ENCODE measurements at places on chromosomes 6 and 20. TPM values are rescaled to one million over a fixed set of nuclear protein-coding genes. Genes with fewer than 3 reads are reported as not detected.

GRCh38 chr6:87658516-87658915 is 43.5 kb downstream of the AKIRIN2 start:
- no peak for DNase-seq
- H3K4me1 ChIP-seq: peaks cover 20% of the 10 kb centered on the region
- no peak overlapping the region for H3K27ac ChIP-seq
- H3K4me3 ChIP-seq: no peak overlapping the region
- peaks cover 25% of the 10 kb centered on the region for H3K36me3 ChIP-seq

DNA sequence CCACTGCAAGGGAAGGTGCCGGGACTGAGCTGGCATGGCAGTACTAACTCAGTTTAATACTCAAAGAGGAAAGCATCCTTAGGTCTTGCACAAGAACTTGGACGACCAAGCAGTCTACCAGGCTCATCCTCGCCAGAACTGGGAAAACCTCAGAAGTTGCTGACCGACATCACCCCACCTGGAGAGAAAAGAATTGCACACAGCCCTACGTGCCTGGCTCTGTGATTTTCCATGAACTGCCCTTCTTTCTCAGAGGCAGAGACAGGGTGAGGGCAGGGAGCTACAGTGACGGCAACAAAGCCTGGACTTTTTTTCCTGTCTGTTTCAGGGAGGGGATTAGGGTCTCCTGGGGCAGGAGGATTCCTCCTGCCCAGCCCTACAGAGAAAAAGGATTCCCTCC is 8.0 kb downstream of the JAG1 start:
- H3K27me3 ChIP-seq: no peaks in the 10 kb centered on the region
- peaks cover 32% of the 10 kb centered on the region for H3K36me3 ChIP-seq
- H3K4me1 ChIP-seq: peaks cover 49% of the 10 kb centered on the region
- no peak overlapping the region for H3K4me3 ChIP-seq

GRCh38 chr6:1449896-1450295 is 60.5 kb downstream of the FOXF2 start:
- H3K36me3 ChIP-seq: no peaks in the 10 kb centered on the region
- H3K4me1 ChIP-seq: no peaks in the 10 kb centered on the region
- no peak overlapping the region for H3K4me3 ChIP-seq
- peaks cover 3% of the 10 kb centered on the region for H3K27me3 ChIP-seq
- no peak overlapping the region for H3K27ac ChIP-seq
- DNase-seq: no peak

GRCh38 chr6:72386324-72386723 is 235.5 kb upstream of the KCNQ5 start:
- no peak for DNase-seq
- H3K36me3 ChIP-seq: no peaks in the 10 kb centered on the region
- no peaks in the 10 kb centered on the region for H3K4me1 ChIP-seq
- H3K27me3 ChIP-seq: no peaks in the 10 kb centered on the region
- no peak overlapping the region for H3K4me3 ChIP-seq

Gene HNF4A
- 28.6 TPM for total RNA-seq

Gene PTK6
- 12.5 TPM for total RNA-seq

DNA sequence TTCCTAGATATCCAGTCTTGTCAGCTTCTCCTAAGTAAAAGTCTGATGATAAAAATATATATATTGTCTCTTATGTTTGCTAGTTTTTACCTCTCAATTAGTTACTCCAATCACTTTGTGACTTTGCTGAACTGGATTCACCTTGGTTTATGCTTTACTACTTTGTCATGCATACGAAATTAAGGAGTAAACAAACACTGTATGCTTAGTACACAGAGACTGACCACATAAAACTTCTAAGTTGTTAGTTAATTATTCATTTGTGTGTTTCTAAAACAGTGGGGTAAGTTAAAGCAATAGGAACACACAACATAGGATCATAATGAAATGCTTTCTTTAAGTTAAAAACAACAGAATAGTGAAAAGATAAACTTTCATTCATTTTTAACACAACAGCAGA is 877.3 kb upstream of the MAP3K7 start:
- DNase-seq: no peak
- no peaks in the 10 kb centered on the region for H3K4me1 ChIP-seq
- no peak overlapping the region for H3K4me3 ChIP-seq
- H3K27ac ChIP-seq: no peak overlapping the region
- no peaks in the 10 kb centered on the region for H3K36me3 ChIP-seq

DNA sequence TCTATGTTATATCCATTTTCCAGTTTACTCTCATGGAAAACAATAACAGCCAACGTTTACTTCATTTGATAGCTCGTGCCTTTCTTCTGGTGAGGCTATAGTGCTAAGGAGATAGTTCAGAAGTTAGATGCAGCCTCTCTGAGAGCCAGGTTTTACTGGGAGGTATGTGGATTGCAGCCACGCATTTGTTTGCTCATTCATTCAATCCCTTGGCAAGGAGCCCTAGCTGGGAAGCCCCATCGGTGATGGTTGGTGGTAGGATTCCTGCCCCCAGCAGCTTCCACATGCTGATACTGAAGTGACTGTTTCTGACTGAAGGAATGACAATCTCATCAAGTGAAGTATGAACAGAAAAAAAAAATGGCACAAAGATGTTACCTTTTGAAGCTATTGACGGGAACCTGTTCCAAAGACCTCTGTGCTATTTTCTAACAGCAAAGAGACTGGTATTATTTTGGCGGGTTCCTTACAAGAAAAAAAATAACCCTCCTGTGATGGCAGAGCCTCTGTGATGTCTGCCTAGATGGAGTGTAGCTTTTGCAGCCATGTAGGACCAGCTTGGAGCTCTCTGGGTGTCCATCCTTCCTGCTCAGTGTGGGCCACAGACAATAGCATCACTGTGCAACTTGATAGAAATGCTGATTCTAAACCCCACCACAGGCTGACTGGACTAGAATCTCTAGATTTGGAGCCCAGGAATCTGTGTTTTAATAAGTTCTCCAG is 30.6 kb downstream of the SNAP25 start:
- no peaks in the 10 kb centered on the region for H3K4me1 ChIP-seq
- DNase-seq: no peak
- H3K36me3 ChIP-seq: no peaks in the 10 kb centered on the region
- H3K27me3 ChIP-seq: no peaks in the 10 kb centered on the region
- H3K27ac ChIP-seq: no peak overlapping the region

DNA sequence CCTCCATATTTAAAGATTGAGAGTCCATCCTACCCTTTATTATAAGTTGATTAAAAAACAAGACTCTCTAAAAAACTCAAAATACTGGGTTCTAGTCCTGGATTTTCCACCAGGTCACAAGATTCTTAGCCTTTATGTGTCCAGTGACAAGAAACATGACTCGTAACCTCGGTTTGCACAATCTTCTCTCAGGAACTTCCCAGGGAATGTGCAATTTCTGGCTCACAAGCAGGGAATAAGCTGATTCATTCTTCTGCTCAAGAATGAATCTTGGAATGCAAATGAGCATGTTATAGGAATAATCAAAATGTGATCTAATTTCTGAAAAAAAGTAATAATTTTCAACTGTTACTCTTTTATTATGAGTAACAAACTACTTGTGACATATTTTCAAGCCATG is 45.1 kb downstream of the OGFRL1 start:
- H3K36me3 ChIP-seq: no peaks in the 10 kb centered on the region
- no peaks in the 10 kb centered on the region for H3K27me3 ChIP-seq
- H3K4me3 ChIP-seq: no peak overlapping the region
- H3K27ac ChIP-seq: no peak overlapping the region
- no peak for DNase-seq

DNA sequence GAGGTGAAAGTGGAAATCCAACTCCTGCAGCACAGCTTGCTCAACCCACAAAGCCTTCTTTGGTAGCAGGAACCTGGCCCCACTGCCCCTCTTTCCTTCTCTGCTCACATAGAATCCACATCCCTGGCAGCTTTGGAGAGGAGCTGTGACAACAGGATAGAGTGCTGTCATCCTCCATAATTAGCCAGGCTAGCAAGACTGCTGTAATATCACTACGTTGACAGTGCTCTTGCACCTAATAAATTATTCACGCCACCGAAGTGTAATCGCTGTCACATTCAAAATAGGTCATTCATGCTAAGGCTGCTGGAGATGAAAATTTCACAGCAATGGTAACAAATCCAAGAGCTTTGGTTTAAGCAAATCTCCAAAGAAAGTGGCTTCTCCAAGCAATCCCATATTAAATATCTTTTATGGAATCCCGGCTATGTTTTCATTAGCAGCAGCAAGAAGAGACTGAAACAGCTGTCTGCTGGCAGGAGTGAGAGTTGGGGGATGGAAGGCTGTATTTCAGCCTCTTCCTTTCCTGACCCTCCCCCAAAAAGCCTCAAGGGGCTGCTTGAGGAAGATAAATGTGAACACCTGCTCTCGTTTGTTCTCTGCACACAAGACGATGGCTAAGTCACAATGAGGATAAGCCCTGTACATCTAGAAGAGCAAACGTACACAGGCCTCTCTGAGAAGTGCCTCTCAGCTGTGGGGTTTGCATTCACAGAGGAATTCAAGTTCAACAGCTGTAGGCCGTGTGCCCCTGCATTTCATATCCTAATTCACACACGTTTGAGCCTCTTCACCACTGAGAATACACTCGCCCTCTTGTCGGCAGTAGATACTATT is 16.5 kb downstream of the RIPOR2 start:
- no peak for DNase-seq
- no peaks in the 10 kb centered on the region for H3K4me1 ChIP-seq
- no peak overlapping the region for H3K27ac ChIP-seq
- no peak overlapping the region for H3K4me3 ChIP-seq
- H3K36me3 ChIP-seq: no peaks in the 10 kb centered on the region

Gene RSPH3
- total RNA-seq: 12.7 TPM

Gene GABRR1
- not detected for total RNA-seq

Gene TTLL9
- total RNA-seq: not detected

GRCh38 chr20:35436177-35436573 is 1.9 kb downstream of the GDF5 start:
- peaks cover 27% of the 10 kb centered on the region for H3K4me1 ChIP-seq
- DNase-seq: no peak
- no peak overlapping the region for H3K27ac ChIP-seq
- H3K36me3 ChIP-seq: no peaks in the 10 kb centered on the region
- H3K27me3 ChIP-seq: no peaks in the 10 kb centered on the region
- H3K4me3 ChIP-seq: no peak overlapping the region

DNA sequence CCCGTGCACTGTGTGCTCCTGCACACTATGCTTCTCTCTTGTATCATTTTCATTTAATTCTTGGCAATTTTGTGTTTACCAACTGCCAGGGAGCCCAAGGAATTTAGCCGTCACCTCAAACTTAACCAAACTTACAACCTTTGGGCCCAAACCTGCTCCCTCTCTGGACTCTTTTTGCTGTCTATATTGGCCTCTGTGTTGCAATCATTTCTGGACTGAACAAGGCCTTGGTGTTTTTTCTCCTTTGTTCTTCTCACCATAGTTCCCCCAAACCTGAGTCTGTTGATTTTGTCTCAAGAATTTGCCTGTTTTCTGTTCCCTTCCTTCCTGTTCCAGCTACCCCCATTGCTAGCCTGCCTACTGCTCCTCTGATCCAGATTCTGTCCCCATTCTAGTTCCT is 19.2 kb downstream of the DCBLD1 start:
- no peaks in the 10 kb centered on the region for H3K27me3 ChIP-seq
- H3K4me1 ChIP-seq: peaks cover 13% of the 10 kb centered on the region
- no peak overlapping the region for H3K27ac ChIP-seq
- DNase-seq: no peak
- no peak overlapping the region for H3K4me3 ChIP-seq
- H3K36me3 ChIP-seq: no peaks in the 10 kb centered on the region

Gene NR2E1
- total RNA-seq: not detected

DNA sequence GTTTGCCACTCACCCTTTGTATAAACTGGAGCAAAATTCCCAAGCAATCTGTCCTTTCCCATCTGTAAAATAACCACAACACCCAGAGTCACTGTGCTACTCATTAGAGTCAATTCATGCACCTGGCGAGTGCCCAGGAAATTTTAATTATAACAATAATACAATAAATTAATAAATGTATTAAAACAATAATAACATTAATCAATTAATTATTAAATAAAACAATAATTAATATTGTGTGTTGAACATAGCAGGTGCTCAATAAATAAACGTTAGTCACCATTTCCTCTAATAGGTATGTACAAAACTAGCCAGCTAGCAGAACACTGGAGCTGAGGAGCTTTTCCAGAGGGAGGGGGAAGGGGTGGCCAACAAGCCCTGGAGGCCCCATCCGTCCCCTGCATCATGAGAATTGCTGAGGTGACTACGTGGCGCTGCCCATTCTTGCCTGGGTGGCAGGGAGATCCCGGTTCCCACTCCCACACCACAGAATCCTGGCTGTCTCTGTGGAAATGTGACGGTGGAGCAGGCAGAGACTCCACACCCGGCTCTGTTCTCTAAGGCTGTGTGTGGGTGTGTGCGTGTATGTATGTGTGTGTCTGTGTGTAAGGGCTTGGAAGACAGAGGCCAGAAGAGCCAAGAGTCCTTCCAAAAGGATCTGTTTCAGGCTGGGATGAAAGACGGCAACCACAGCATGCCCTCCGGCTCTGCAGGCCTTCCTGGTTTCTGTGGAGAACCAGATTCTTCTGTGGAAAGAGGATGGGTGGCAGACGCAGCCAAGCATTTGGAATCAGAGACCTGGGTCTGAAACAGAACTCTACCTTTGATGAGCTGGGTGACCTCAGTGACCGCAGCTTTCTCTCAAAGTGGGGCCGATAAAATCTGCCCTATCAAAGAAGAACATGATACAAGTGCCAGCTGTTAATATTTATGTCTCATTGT is 18.8 kb upstream of the EZR start:
- no peak for DNase-seq
- peaks cover 6% of the 10 kb centered on the region for H3K4me1 ChIP-seq
- H3K27me3 ChIP-seq: no peaks in the 10 kb centered on the region
- H3K36me3 ChIP-seq: no peaks in the 10 kb centered on the region

DNA sequence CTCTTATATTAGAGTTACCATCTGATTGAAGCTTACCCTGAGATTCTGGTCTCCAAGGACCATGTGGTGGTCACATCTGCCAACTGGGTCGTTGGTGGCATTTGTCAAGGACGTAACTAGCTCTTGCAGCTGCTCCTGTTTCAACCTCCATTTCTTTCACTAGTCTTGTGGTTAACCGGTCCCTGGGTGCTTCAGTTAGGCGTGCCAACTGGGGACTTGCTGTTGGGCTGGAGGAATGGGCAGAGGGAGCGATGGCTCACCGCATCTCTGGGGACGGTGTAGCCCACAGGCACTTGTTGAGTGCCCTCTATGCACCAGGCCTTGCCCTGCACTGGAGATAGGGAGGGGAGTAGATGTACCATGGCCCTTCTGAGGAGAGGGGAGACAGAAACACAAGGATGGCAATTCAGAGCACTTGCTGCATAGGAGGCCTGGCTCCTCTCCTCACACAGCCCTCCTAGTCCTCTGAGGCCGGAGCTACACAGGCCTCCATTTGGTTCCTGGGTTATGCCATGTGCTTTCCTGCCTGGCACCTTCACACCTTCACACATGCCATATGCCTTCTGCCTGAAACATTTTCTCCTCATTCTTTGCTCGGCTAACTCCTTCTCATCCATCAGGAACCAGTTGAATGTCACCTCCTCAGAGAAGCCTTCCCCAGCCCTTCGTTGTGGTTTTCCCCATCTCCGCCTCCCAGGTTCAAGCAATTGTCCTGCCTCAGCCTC is 20.0 kb upstream of the ASXL1 start:
- H3K27me3 ChIP-seq: no peaks in the 10 kb centered on the region
- H3K36me3 ChIP-seq: peaks cover 3% of the 10 kb centered on the region
- H3K27ac ChIP-seq: no peak overlapping the region
- H3K4me1 ChIP-seq: peaks cover 42% of the 10 kb centered on the region
- no peak for DNase-seq

- no peaks in the 10 kb centered on the region for H3K36me3 ChIP-seq
- peaks cover 4% of the 10 kb centered on the region for H3K4me1 ChIP-seq
- no peak overlapping the region for H3K27ac ChIP-seq
- no peaks in the 10 kb centered on the region for H3K27me3 ChIP-seq
- no peak overlapping the region for H3K4me3 ChIP-seq
These were observed 47.2 kb downstream of the VEGFA start for GRCh38 chr6:43817192-43817591.
